ENCODE measurements at places on chromosomes 1 and 21. TPM values are rescaled to one million over a fixed set of nuclear protein-coding genes. Genes with fewer than 3 reads are reported as not detected.

CA14 gene
- total RNA-seq, result 7.3 TPM

ACTL8 gene
- not detected for total RNA-seq

OR2T35 gene
- not detected for total RNA-seq

- no peak for DNase-seq
Observed at GRCh38 chr1:235151033-235151432, 10.0 kb downstream of the RBM34 start.

- DNase-seq, result no peak
Observed at GRCh38 chr1:198848206-198848605, 209.4 kb downstream of the PTPRC start.

DNA sequence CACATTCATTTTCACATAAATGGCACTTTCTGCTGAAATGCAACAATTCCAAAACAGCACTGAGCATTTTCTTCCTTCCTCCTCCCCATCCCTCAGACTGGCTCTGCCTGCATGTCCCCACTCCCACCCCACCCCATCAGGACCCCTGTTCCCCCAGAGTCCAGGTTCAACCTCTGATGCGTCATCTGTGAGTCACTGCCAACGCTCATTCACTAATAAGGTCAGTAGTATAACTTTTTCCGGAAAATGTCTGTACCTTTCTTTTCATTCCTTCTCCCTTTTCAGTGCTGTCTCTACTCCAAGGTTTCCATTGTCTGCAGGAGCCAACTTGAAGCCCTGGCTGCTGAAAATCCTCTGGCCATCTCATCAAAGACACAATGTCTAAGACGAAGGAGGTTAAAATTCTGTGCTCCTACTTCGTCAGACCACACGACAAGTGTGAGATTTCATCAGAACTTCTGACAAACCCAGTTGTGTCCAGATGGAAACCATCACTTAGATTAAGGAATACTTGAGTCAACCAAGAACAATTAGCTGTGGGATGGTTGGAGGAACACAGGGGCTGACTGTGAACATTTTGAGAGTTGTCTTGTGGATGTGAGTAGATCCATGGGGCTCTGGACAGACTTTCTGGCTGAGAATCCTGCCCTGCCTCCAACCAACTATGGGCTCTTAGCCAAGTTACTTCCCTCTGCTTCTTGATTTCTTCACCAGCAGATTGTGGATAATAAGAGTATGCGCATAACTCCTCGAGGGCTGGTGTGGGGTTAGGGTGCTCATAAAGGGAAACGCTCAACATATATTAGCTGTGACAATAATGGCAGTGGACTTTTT, 35.6 kb upstream of the UTS2 start:
- no peak for DNase-seq
